LoVo (cell line): ENCODE measurements at places on chromosomes 3 and 15.

- DNase-seq, result no peak
Measured at GRCh38 chr3:134839422-134839821, 44.4 kb downstream of the EPHB1 start.

DNA sequence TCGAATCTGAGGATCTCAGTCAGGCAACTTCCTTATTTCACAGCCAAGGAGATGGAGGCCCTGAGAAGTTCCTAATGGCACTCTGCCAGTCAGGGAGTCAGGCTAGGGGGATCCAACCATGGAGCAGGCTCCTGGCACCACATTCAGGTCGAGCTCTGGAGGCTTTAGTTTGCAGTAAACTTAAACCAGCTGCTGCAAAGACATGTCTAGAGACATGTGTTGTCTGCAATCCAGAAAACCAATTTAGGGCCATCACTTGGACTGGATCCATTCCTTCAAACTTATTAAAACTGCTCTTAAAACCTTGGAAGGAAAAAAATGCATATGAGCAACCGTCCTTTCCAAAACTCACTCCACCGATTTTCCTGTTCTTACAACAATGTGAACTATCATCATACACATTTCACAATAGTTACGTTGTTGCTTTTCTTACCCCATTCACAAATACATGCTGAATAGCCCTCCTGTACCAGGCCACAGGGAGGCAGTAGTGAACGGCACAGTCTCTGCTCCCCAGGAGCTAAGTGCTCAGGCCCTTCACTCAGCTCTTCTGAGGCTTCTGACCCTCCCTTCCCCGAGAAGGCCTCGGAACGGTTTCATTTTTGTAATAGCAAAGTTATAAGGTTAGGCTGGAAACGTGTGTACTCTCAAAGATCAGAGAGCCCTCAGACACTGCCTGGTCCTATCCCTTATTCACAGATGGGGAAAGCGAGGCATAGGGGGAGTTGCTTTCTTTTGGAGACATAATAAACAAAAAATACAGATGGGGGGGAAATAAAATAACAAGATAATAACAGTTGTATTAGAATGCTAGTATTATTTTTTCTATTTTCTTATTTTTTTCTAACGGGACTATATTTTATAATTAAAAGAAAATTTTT, 20.1 kb downstream of the RFT1 start:
- DNase-seq, result no peak

- DNase-seq, result no peak
Measured at GRCh38 chr15:98772895-98773294, 124.6 kb downstream of the IGF1R start.

DNA sequence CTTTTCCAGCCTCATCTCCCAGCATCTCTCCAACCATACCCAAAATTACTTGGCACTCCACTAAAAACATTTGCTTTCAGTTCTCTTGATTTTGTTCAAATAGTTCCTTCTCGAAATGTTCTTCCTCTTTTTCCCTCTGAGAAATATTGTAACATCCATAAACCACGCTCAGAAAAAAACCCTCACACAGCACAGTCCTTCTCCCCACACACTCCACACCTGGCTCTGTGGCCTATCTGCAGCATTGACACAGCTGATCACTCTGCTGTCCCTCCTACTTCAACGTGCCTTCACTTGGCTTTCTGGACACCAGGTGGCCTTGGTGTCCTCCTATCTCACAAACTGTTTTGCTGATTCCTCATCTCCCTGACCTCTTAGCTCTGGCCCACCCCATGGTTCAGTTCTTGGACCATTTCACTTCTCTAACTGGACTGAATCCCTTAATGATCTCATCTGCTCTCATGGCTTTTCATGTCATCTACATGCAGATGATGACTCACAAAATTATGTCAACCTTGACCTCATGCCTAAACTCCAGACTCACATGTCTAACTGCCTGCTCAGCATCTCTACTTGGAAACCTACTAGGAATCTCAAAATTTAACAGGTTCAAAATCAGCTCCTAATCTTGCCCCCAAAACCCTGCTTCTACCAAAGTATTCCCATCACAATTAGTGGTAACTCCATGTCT, 93.3 kb downstream of the TRIM42 start:
- no peak for DNase-seq

- DNase-seq, result no peak
Measured at GRCh38 chr3:111947231-111947630, 31.6 kb upstream of the ABHD10 start.

DNA sequence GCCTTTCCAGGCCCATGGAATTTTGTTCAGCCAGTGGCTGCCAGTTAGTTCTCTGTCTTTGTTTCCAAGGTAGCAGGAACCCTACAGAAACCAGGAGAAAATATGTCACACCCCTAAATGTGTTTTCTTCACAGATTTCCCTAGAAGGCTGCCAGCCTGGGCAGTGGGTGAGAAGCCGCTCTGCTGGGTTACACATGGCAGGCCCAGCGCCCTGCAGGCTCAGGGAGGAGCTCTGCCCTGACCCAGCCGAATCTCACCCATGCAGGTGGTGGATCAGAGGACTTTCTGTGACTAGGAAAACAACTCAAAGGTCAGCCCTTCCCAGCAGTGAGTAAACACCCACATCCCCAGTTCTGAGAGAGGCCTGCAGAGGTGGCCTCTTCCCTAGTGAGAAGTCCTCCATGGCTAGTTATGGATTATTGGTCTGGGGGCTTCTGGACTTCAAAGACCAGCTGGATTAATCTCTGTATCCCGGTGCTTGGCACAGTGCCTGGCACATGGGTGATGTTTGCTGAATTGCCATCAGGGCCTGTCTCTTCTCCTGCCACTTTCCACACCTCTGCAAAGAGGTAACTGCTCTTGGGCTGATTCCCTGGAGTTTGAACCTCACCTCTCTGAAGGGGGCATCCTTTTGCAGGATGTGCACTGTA, 34.7 kb upstream of the BDH1 start:
- DNase-seq, result peak; percentile 78

DNA sequence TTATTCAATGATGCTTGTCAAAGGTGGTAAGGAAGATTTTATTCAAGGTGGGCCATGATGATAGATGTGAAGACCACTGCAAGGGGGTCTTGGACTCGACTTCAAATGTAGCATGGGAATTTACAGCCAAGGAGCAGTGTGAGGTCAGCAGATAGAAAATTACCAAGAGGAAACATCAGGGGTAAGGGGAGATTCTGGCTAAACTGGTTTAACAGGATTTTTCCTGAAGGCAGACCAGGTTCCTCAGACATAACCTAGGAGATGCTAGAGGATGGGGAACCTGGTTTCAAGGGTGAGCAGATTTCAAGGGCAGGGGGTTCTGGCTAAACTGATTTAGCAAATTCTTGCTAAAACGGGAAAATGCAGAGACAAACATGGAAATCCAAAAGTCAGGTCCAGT, 464.9 kb downstream of the TAFA4 start:
- no peak for DNase-seq

GRCh38 chr15:69510556-69510955, 57.9 kb downstream of the RPLP1 start:
- DNase-seq, result no peak

- DNase-seq, result no peak
Measured at GRCh38 chr15:40436892-40437751, 3.6 kb upstream of the BAHD1 start.

GRCh38 chr3:60746043-60746638, 505.1 kb downstream of the FHIT start:
- DNase-seq, result no peak

- peak; percentile 37 for DNase-seq
Measured at GRCh38 chr15:43903864-43904290, 77.1 kb downstream of the WDR76 start.

DNA sequence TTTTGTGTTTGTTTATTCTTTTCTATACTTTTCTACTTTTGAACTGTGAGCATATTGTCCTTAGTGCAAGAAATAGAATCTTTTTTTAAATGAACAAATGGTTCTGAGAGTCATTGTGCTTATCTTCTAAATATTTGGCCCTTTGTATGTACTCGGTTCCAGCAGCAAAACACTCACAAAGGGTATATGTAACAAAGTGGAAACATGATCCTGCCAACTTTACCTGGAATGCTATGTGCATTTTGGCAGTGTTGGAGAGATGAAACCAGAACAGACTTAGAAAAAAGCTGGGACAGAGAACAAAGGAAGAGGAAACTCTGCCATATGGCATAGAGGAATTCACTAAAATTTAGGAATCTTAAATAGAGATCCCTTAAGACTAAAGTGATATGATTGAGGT, 150.1 kb downstream of the FGF12 start:
- no peak for DNase-seq

DNA sequence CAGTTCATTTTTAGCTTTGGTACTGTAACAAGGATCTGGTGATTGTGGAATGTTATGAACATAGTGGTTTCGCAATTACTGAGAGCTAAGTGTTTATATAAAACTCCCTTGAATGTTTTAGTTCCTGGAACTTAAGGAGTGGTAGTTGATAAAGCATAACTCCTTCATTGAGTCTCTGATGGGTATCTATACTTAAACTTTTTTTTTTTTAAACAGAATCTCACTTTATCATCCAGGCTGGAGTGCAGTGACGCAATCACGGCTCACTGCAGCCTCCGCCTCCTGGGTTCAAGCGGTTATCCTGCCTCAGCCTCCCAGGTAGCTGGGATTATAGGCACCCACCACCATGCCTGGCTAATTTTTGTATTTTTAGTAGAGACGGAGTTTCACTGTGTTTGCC, 11.3 kb downstream of the PRKCI start:
- peak; percentile 61 for DNase-seq

DNA sequence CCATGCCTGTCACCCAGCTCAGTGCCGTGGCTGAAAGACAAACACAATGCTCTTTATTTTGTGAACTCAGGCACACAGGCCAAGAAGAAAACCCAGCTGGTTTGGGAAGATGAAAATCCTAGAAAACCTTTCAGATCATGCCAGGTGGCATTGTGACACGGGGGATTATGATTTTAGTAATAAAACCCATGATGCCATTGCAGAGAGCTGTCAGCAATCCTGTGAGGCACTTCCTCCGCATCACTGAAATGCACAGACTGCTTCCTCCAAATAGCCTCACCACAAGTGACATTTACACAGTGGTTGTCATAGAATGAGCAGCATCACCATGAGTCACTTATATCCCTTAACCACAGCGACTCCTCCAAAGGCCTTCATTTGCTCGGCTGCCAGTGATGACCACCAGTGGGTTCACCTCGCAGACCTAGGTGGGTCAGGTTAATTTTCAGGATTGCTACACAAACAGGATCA, 22.7 kb downstream of the ABHD6 start:
- peak; percentile 16 for DNase-seq

DNA sequence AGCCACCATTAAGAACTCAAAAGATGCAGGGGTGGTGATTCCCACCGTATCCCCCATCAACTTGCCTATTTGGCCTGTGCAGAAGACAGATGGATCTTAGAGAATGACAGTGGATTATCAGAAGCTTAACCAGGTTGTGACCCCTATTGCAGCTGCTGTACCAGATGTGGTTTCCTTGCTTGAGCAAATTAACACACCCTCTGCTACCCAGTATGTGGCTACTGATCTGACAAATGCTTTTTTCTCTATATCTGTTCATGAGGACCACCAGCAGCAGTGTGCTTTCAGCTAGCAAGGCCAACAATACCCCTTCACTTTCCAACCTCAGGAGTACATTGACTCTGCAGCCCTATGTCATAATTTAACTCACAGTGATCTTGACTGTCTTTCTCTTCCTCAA, 8.6 kb upstream of the MCF2L2 start:
- DNase-seq, result no peak

DNA sequence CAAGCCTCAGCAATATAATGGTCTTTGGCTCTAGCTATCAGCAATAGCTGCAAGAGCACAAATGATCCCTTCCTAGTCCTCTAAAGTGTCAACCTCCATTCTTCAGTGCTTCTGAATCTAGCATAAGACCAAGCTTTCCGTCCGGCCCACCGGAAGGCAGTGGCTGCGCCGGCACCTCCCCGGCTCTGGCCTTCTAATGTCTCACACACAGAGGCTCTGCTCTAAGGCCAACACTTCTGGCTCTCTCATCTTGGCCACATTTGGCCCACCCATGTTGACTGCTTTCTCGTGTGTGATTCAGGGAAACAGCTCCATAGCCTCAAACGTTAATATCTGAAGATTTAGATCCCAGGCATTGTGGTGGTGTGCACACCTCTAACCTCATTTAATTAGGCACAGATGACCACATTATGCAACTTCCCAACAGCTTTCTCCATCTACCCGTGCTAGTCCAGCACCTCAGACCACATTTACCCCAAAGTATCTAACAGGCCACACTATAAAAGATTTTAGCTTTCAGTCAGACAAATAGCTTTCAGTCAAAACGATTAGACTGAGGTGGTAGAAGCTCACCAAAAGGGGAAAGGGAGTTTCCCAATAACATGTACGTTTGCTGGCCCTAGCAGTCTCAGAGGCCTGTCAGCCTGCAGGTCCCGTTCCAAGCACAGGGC, 19.3 kb downstream of the SLC51A start:
- DNase-seq, result no peak

- DNase-seq, result no peak
Measured at GRCh38 chr15:45588219-45588875, 1.2 kb downstream of the BLOC1S6 start.

DNA sequence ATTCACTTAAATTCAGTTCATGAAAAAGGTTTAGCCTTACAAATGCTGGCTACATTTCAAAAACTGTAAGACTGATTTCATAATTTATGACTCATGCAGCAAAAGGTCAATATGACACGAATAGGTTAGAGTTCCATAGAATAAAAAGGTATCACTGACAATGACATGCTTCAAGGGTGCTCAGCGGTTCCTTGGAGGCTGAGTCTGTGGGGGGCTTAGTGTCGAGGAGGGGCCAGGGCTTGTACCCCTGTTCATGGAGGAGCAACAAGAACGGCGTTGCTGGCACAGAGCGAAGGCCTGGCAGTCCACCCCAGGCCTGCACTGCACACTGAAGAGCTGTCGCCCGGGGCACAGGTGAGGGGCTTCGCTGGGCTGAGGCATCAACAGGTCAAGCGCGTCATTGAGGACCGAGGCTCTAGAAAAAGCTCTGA, 174.2 kb downstream of the NR1D2 start:
- peak; percentile 20 for DNase-seq

DNA sequence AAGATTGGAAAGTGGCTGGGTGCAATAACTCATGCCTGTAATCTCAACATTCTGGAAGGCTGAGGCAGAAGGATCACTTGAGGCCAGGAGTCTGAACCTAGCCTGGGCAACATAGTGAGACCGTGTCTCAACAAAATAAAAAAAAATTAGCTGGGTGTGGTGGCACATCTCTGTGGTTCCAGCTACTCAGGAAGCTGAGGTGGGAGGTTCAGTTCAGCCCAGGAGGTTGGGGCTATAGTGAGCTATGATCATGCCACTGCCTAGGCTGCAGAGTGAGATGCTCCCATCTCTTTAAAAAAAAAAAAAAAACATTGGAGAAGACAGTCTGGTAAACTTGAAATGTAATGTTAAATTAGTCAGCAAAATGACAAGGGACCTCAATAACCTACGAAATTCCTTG, 57.9 kb downstream of the STAG1 start:
- DNase-seq, result no peak
